ENCODE measurements at places on chromosomes 2 and 18.

GRCh38 chr2:42274863-42275262 lies 86.2 kb downstream of the COX7A2L start:
- DNase-seq: no peak

DNA sequence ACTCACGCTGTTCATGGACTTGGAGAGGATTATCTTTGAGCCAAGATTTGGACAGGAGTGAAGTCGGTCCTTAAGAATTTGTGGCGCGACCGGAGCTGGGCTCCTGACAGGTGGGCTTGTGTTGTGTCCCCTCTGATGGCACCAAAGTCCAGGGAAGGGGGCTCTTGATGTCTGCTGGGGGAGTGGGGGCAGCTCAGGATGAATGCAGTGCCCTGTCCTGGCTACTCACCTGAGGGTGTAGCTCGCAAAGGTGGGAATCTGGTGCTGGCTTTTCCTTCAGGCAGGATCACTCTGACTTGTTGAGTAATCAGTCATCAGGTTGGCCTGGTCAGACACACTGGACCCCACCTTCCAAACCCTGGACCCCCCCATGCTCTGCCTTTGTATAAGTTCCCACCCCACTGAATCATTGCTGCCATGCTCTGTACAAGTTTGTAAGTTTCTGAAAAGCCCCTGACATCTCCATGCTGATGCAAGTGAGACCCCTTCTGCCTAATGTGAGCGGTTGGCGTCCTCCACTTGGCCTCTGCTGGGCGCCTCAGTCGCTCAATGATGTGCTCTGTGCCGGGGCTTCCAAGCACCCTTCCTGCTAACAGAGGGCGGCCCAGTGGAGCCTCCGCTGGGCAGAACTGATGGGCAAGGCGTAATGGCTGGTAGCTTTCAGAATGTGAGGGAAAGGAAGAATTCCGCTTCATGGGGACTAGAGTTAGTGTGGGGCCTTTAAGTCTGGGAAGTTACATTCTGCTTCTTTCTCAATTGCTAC lies 196.1 kb downstream of the MGAT5 start:
- DNase-seq: no peak

DNA sequence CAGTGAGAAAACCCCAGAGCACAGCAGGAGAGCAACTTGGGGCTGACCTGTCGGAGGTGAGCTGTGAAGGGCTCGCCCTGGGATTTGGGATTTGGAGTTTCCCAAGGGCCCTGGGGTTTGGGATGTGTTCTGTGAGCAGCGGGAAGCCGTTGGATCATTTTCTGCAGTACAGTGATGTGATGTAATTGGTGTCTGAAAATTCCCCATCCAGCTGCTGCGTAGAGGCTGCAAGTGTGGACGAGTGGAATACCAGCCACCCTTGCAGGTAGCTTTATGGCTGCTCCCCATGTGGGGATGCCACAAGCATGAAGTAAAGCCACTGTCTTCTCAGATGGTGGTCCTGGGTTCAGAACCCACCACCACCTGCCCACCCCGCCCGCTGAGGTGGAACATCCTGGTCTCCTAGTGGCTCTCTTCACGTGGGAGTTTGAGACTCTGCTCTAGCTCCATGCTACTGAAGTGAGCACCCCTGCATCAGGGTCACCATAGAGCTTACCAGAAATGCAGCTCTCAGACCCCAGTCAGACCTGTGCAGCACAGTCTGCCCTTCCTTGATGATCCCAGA lies 15.0 kb downstream of the IMPA2 start:
- no peak for DNase-seq

- DNase-seq: no peak
These were observed 794.2 kb upstream of the NXPH2 start for GRCh38 chr2:139574371-139574770.

DNA sequence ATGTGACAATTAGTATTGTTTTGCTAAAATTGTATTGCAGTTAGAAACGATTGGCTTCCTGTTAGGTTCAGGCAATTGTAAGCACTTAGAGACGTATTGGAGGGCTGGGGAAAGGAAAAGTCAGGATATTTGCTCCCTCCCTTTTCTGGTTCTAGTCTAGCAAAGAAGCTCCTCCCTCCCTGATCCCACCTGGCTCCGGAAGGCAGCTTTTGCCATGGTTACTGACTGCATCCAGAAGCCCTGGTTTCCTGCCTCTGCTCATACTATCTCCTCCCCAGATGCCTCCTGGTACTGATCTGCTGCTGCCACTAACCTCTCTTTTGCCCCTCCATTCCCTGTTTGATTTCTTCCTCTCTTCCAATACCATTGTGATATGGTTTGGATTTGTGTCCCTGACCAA lies 275.9 kb downstream of the MREG start:
- DNase-seq: no peak

DNA sequence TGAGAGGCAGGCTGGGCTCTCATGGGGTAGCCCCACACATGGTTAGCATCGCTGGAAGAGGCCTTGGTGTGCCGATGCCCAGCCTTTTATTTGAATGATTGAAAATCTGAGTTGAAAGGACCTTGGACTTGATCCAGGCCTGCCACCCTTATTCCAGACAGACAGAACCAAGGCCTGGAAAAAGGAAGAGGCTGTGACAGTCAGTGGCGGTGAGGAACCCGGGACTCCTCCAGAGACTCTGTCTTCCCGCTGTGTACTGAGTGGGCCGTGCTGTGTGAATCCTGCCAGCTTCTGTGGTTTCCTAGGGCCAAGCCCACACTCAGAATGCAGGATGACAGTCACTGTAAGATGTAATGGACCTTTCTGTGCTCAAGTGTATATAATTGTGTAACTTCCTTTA lies 218.5 kb downstream of the LDLRAD4 start:
- DNase-seq: no peak

DNA sequence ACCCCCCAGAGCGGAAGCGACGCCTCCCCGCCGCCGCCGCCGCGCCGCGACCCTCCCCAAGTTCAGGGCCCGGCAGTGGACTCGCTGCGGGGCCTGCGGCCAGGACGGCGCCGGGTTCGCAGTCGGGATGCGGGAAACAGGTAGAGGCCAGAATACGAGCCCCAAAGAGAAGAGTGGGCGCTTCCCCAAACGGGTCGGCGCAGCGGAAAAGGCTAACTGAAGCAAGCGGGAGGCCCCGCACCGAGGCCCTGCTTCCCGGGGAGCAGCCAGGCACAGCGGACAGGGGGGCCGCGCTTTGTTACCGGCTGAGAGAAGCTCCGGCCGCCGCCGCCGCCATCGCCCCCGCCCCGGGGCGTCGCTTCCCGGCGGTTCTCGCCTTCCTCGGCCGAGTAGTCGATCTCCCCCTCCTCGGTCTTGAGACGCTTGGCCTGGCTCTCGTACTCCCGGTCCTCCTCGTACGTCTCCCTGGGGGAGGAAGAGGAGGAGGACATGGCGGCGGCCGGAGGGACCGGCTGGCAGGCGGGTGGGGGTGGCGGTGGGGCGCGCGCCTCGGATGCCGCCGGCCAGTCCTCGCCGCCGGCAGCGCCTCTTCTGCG lies 494 bp downstream of the HNRNPLL start:
- no peak for DNase-seq

- DNase-seq: peak; percentile 97
These were observed 39.4 kb upstream of the ZNF397 start for GRCh38 chr18:35201256-35201931.

GRCh38 chr18:78090584-78090983 lies 840.9 kb downstream of the GALR1 start:
- DNase-seq: no peak

DNA sequence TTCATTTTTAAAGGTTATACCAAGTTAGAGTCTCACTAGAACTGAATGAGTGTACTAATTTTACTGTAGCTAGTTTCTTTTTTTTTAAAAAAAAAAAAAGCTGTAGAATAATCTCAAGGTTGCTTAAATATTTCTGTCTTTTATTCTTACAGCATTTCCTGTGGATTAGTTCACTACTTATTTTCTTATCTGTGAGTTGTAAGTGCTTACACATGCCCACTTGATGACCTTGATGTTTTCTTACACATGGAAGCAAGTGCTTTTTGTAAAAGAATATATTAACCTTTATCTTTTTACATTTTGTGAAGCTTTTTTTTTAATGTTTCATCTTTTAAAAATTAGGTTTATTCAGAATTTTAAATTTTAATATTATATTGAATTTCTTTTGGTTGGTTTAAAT lies 57.8 kb downstream of the MSH2 start:
- no peak for DNase-seq

- no peak for DNase-seq
These were observed 561.7 kb downstream of the CNTNAP5 start for GRCh38 chr2:124586835-124587234.

- no peak for DNase-seq
These were observed 46.4 kb upstream of the BZW1 start for GRCh38 chr2:200765139-200765951.

GRCh38 chr2:200054681-200055468 lies 99.5 kb downstream of the MAIP1 start:
- no peak for DNase-seq

- no peak for DNase-seq
These were observed 6.6 kb upstream of the ASAP2 start for GRCh38 chr2:9199716-9200632.

GRCh38 chr2:48194641-48195040 lies 288.3 kb upstream of the FBXO11 start:
- DNase-seq: no peak

- no peak for DNase-seq
These were observed 30.2 kb downstream of the ITSN2 start for GRCh38 chr2:24330161-24330560.

DNA sequence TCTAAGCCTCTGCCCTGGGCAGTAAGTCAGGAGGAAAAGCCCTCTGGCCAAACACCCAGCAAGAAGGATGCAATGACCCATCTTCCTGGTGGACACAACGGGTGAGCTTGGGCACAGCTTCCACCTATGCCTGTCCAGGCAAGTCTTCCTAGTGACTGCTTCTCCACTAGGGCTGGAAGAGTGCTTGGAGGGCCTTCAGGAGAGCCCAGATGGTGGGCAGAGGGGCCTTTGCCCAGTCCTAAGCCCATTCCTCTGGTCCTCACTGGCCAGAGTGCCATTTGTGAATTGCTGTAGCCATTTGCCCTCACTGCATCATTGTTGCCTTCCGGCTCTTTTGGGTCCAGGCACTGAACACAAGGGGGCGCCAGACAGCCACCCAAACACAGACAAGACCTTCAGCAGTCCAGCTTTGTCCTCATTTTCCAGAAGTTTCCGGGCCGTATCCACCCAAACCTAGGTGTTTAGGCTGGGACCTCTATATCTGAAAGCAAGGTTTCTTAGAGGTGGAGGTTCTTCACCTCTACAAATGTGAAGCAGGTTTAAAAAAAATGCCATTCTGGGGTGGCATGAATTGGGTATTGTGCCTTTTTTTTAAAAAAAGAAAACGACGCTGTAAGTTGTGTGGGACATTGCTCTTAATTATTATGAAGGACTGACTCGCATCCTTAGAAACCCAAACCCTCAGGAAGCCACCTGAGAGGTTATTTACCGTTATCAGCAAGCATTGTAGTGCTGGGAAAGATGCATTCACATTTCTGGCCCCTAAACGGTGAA lies 29.5 kb downstream of the PAX8 start:
- DNase-seq: no peak

DNA sequence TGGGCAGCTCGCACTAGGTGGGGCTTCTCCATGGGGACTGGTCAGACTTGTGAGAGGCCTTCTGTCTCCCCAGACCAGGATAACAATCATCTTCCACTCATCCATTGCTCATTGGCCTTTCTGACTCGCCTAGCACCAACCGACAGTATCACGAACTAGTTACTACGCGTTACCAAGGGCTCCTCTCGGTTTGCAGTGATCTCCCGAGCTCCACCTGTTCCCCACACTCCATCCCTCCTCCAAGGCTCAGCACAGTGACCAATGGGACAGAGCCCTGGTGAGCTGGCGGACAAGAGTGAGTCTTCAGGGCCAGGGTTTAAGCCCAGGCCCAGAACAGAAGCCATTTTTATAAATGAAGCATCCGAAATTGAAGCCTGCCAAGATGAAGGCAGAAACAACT lies 42.8 kb upstream of the SMAD7 start:
- no peak for DNase-seq

DNA sequence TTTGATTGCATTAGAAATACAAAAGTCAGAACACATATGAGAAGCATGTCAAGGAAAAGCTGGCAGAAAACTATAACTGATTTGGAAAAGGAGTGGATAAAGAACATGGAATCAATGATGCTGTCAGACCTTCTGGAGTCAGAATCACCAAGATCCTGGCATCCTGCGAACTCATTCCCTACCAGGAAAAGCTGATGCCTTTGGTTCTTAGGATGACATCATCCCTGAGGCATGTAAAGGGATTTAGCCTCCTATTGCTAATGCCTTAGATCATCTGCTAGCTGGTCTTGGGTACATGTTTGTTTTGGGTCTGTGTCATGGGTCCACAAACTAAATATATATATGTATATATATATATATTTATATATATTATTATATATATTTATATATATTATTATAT lies 680.7 kb downstream of the EPHA4 start:
- DNase-seq: no peak

- no peak for DNase-seq
These were observed 110.4 kb downstream of the PLCL1 start for GRCh38 chr2:197914778-197915177.

GRCh38 chr2:217099561-217099960 lies 239.7 kb upstream of the TNP1 start:
- no peak for DNase-seq

Measured in NCI-H524 treated with DMSO at 0.1 percent for 48 hours (cell line).